Stimulated activated CD8-positive, alpha-beta memory T cell treated with anti-CD3 and anti-CD28 coated beads, Interleukin-4, amount 100 ng/mL, for 1 hour (primary cell): ENCODE measurements at places on chromosomes 1 and 21.

DNA sequence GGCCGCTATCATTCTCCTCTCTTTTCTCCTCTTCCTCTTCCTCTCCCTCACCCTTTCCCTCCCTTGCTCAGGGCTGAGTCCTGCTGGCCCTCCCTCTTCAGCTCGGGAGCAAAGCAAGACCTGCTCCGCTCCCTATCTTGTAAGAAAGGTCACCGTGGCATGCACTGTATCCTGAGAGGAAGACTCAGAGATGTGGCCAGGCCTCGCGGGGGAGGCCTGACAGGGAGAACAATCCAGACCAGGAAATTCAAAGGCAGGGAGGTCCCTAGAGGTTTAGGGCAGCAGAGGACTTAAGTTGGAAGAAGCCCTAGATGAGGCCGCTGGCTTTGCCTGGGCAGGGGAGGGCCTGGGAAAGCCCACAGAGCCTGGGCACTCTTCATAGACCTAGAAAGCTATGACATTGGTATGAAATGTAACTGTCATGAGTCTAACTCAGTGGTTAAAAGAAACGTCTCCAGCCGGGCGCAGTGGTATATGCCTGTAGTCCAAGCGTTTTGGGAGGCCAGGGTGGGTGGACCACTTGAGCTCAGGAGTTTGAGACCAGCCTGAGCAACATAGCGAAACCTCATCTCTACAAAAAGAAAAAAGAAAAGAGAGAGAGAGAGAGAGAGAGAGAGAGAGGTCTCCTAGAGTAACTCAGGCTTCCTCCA is 14.6 kb upstream of the PTAFR start:
- no peak for DNase-seq

- no peak for DNase-seq
Observed at GRCh38 chr21:33566514-33566913, 22.0 kb downstream of the DONSON start.

DNA sequence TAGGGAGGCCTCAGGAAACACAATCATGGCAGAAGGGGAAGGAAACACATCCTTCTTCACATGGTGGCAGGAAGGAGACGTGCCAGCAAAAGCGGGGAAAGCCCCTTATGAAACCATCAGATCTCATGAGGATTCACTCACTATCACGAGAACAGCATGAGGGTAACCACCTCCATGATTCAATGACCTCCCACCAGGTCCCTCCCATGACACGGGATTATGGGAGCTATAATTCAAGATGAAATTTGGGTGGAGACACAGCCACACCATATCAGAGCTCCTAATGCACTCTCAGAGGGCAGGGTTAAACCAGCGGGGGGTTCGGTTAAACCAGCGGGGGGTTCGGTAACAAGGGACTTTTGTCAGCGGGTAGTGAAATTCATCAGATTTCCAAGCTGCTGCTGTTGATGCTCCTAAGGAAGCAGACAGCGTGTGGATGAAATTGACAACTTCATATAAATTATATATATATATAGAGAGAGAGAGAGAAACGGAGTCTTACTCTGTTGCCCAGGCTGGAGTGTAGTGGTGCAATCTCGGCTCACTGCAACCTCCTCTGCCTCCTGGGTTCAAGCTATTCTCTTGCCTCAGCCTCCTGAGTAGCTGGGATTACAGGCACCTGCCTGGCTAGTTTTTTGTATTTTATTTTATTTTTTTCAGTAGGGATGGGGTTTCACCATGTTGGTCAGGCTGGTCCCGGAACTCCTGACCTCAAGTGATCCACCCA is 4.2 kb downstream of the CSTB start:
- no peak for DNase-seq

- no peak for DNase-seq
Observed at GRCh38 chr1:242211254-242212022, 212.5 kb upstream of the MAP1LC3C start.

- no peak for DNase-seq
Observed at GRCh38 chr1:222098404-222098803, 356.5 kb upstream of the DUSP10 start.
